Esophagus squamous epithelium (tissue), 5 donors: ENCODE measurements at places on chromosomes 6 and 20. TPM values are rescaled to one million over a fixed set of nuclear protein-coding genes. Genes with fewer than 3 reads are reported as not detected.

- no peak for DNase-seq
- peak within 1 kb of the TSS; percentile 93 for H3K27ac ChIP-seq
- peaks cover 32% of the 10 kb centered on the region for H3K4me1 ChIP-seq
- H3K36me3 ChIP-seq = no peaks in the 10 kb centered on the region
- no peaks in the 10 kb centered on the region for H3K27me3 ChIP-seq
Measured at GRCh38 chr6:26087284-26088115, at the start of gene HFE. Gene HFE, plus strand, starts transcription at chr6:26087429. Its CDS starts 12 bp downstream, at chr6:26087441.

- no peak for DNase-seq
- peaks cover 4% of the 10 kb centered on the region for H3K4me1 ChIP-seq
- H3K36me3 ChIP-seq = no peaks in the 10 kb centered on the region
- no peaks in the 10 kb centered on the region for H3K27me3 ChIP-seq
- H3K27ac ChIP-seq = no peak overlapping the region
- no peak overlapping the region for H3K4me3 ChIP-seq
Measured at GRCh38 chr6:21955053-21955595, 341.7 kb downstream of the PRL start.

DNA sequence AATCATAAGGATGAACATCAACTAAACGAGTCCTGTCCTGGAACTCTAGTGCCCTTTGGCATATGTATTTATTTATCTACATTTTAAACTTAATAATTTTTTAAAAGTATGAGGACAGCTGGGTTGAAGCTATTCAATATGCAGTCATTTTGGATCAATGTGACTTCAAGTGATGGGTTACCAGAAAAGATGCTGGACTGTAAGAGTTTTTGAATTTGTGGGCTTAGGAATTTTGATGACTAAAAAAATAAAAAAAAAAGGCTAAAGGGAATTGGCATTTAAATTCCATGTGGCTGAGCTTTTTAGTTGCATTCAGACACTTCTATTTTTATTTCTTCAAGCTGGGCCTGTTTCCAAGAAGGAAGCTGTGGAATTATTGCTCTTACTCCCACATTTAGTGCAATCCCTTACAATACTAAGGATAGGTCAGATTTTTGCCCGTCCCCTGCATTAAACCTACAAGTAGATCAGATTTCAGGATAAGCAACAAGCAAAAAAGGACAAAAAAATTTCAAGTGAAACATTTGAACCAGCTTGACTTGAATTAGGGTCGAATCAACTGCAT is 704.2 kb upstream of the CITED2 start:
- no peaks in the 10 kb centered on the region for H3K36me3 ChIP-seq
- no peak overlapping the region for H3K27ac ChIP-seq
- no peak for DNase-seq
- no peaks in the 10 kb centered on the region for H3K27me3 ChIP-seq

- DNase-seq = no peak
- H3K4me3 ChIP-seq = no peak overlapping the region
- no peaks in the 10 kb centered on the region for H3K27me3 ChIP-seq
- H3K27ac ChIP-seq = no peak overlapping the region
Measured at GRCh38 chr6:127000631-127001030, 117.8 kb upstream of the RSPO3 start.

DNA sequence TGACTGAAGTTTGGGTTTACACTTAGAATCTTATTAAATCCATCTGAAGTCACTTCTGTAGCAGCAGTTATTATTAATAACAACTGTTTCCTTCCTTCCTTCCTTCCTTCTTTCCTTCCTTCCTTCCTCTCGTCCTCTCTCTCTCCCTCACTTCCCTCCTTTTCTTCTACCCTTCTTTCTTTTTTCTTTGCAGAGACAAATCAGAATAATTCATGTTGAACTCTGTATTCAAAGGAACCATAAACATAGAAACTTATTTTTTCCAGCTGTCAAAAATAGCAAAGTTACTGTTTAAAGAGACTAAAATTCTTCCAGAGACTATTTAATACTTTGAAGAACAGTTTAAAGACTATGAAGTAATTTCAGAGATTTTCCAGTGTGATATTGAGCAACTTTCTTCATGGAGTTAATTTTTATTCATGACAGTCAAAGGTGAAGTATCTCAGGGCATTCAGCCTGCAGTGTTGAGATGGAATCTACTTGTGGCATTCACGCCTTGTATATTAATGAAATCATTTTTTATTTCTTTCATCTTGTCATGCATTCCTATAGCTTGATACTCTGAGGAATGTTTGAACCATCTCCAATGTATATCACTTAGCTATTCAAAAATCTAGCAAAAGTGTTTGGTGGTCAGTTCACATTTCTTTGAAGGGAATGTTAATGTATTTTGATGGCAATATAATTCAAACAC is 109.7 kb downstream of the BCAS1 start:
- H3K4me1 ChIP-seq = no peaks in the 10 kb centered on the region
- no peak overlapping the region for H3K4me3 ChIP-seq
- no peaks in the 10 kb centered on the region for H3K27me3 ChIP-seq
- H3K36me3 ChIP-seq = no peaks in the 10 kb centered on the region
- no peak overlapping the region for H3K27ac ChIP-seq

DNA sequence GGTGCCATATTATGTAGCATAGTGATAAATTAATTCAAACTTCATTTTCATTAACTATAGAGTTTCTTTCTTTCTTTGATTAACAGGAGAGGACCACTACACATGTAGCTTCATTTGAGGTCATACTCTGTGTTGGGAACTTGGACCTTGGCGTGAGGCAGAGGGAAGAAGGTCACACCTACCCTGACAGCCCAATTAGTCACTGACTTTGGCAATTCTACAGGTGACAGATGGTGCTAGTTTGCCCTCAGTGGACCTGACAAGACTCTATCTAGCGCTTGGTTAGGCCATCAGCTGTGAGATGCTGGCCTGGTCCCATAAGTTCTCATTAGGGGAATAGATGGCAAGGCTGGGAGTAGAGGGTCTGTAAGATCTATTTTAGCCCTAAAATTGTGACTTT is 14.2 kb downstream of the SLX4IP start:
- no peak overlapping the region for H3K27ac ChIP-seq
- H3K4me1 ChIP-seq = peaks cover 2% of the 10 kb centered on the region
- no peaks in the 10 kb centered on the region for H3K27me3 ChIP-seq
- no peak for DNase-seq
- H3K4me3 ChIP-seq = no peak overlapping the region
- H3K36me3 ChIP-seq = no peaks in the 10 kb centered on the region

- no peak overlapping the region for H3K27ac ChIP-seq
- peaks cover 4% of the 10 kb centered on the region for H3K36me3 ChIP-seq
- no peak for DNase-seq
- H3K4me3 ChIP-seq = no peak overlapping the region
Measured at GRCh38 chr20:34716921-34717229, 12.7 kb downstream of the TP53INP2 start.

DNA sequence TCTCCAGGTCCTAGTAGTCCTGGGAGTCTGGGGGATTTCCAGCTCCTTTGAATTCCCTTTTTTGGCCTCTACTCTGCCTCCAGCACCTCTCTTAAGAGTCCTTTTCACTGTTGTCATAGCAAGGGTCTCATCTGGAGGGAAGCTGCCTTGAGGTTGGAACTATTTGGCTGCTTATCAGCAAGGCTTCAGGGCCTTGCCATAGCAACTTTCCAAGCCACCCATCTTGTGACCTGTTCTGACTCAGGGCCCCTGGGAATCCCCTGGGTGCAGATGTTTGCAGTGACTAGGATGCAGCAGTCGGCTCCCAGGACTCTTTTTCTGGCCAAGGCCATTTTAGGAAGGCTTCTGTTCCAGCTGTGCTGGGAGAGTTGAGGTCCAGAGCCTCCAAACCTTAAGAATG is 12.4 kb downstream of the PKIG start:
- DNase-seq = no peak
- no peaks in the 10 kb centered on the region for H3K27me3 ChIP-seq
- H3K4me1 ChIP-seq = peaks cover 42% of the 10 kb centered on the region
- H3K36me3 ChIP-seq = no peaks in the 10 kb centered on the region
- no peak overlapping the region for H3K4me3 ChIP-seq

GRCh38 chr6:142954844-142955243 is 9.9 kb upstream of the HIVEP2 start:
- no peak overlapping the region for H3K27ac ChIP-seq
- H3K36me3 ChIP-seq = no peaks in the 10 kb centered on the region
- H3K4me3 ChIP-seq = no peak overlapping the region
- no peaks in the 10 kb centered on the region for H3K4me1 ChIP-seq
- H3K27me3 ChIP-seq = no peaks in the 10 kb centered on the region

DNA sequence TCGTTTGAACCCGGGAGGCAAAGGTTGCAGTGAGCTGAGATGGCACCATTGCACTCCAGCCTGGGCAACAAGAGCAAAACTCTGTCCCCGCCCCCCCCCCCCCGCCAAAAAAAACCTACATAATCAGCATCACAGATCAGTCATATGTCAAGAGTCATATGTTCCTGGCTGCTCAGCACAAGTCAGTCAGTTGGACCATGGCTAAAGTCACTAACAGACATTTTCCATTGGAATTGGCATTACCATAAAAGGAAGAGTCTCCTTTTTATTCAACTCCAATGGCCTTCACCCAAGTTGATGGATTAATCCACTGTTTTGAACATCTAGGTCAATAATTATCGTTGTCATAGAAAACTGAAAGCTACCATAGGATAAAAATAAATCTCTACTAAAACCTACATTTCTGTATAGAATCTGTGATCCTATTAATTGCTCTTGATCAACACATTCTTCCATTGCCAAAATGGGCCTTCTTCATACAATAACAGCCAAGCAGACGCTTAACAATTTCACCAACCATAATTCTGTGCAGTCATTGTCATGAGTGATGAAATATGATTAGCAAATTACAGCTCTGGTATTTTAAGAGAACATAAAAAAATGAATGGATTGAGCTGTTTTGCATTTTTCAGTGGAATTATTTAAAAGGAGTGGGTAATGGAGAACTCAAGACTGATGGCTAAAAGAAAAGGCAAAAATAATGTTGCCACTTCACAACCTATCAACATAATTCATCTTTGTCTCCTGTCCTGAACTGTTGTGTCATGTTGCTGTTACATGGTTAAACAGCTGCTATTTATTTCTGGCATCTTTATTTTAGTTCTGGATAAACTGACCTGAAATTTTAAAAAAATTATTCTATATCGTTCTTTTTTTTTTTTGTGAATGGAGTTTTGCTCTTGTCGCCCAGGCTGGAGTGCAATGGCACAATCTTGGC is 555.5 kb upstream of the JARID2 start:
- H3K27me3 ChIP-seq = no peaks in the 10 kb centered on the region
- no peaks in the 10 kb centered on the region for H3K36me3 ChIP-seq
- H3K27ac ChIP-seq = no peak overlapping the region
- H3K4me1 ChIP-seq = no peaks in the 10 kb centered on the region
- no peak for DNase-seq

GRCh38 chr6:75117701-75118100 is 88.2 kb downstream of the COL12A1 start:
- no peak overlapping the region for H3K27ac ChIP-seq
- no peaks in the 10 kb centered on the region for H3K27me3 ChIP-seq
- H3K4me1 ChIP-seq = no peaks in the 10 kb centered on the region
- no peak for DNase-seq
- H3K4me3 ChIP-seq = no peak overlapping the region
- no peaks in the 10 kb centered on the region for H3K36me3 ChIP-seq

DNA sequence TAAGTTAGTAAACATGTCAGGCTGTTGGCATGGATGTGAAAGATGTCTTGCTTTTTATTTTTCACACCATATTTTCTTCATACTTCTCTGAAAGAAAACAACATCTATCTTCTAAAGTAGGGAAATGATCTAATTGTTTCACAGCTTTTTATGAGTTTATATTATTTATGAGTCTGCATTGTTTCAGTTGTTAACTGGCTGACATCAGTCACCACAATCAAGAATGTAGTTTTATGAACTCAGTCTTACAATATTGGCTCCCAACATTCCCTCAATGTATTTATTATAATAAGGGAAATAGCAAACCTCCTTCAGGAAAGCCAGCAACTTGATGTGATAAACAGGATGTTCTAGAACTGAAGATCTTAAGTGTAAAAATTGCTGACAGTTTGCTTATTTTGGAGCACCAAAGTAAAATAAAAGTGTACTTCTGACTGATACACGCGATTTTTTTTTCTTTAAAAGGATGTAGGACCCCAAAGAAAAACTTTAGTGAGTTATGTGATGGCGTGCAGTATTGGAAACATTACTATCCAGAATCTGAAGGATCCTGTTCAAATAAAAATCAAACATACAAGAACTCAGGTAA is 106.0 kb downstream of the ADGRG6 start:
- no peak overlapping the region for H3K4me3 ChIP-seq
- H3K27me3 ChIP-seq = no peaks in the 10 kb centered on the region
- H3K4me1 ChIP-seq = no peaks in the 10 kb centered on the region
- no peak for DNase-seq
- no peak overlapping the region for H3K27ac ChIP-seq
- H3K36me3 ChIP-seq = no peaks in the 10 kb centered on the region

DNA sequence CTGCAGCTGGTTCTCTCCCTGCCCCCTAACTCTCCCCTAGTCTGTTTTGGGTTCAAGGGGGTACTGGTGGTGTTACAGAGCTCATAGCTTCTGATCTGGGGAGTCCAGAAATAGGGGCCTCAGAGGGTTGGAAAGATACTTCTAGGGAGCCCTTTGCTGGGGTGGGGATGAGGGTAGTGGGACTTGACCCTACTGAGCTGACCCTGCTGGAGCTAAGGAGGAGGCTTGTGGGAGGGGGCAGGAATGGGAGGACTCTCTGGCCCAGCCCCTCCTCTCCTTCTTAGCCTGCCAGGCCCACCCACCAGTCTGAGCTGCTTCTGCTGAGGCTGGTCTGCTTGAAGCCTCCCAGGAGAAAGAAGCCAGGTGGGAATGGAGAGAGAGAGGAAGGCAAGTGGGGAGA is at the start of gene EGFL8:
Gene EGFL8 (plus strand): TSS at position 301 of the 400 bp plus-strand sequence. CDS start 1,571 bp downstream, outside the sequence.
- no peaks in the 10 kb centered on the region for H3K27me3 ChIP-seq
- peaks cover 26% of the 10 kb centered on the region for H3K36me3 ChIP-seq
- H3K4me3 ChIP-seq = no peak within 1 kb of the TSS
- H3K27ac ChIP-seq = peak within 1 kb of the TSS; percentile 50
- no peaks in the 10 kb centered on the region for H3K4me1 ChIP-seq
- DNase-seq = no peak

GRCh38 chr20:5056801-5057599 is 55.7 kb upstream of the SLC23A2 start:
- H3K27ac ChIP-seq = peak overlapping the region; percentile 49
- DNase-seq = no peak
- no peaks in the 10 kb centered on the region for H3K36me3 ChIP-seq
- no peaks in the 10 kb centered on the region for H3K27me3 ChIP-seq
- H3K4me1 ChIP-seq = no peaks in the 10 kb centered on the region

GRCh38 chr20:2750491-2751251 is 49.8 kb downstream of the CPXM1 start:
- H3K27ac ChIP-seq = no peak overlapping the region
- DNase-seq = no peak
- no peaks in the 10 kb centered on the region for H3K27me3 ChIP-seq
- peaks cover 20% of the 10 kb centered on the region for H3K4me1 ChIP-seq
- H3K4me3 ChIP-seq = no peak overlapping the region

TFAP2D gene
- total RNA-seq = not detected

HRH3 gene
- total RNA-seq = not detected

HAO1 gene
- total RNA-seq = not detected

NFS1 gene
- total RNA-seq = 39.9 TPM

SAMD5 gene
- 16.2 TPM for total RNA-seq

SLC22A16 gene
- 0.38 TPM for total RNA-seq
